Stimulated activated naive CD8-positive, alpha-beta T cell treated with anti-CD3 and anti-CD28 coated beads, Interleukin-15, Interleukin-2, amounts not matched to agents 100 U/mL and 50 U/mL, for 24 hours (primary cell): ENCODE measurements at places on chromosomes 6 and 20.

GRCh38 chr6:161128230-161128629 is 136.7 kb downstream of the MAP3K4 start:
- DNase-seq, result no peak

DNA sequence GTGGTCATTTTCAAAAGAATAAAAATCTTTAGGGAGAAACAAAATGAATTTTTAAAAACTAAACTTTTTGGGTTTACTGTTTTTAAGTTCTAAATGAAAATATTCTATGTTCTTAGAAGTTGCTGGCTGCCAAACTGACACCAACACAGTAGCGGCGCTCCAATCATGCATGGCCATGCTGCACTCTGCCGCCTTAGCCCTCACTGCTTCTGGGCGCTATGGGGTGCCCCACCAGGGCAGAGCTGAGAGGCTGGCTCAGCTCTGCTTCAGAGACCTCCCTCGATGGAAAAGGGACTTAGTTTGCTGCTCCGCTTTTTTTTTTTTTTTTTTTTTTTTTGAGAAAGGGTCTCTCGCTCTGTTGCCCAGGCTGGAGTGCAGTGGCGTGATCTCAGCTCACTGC is 20.9 kb downstream of the EZR start:
- no peak for DNase-seq

DNA sequence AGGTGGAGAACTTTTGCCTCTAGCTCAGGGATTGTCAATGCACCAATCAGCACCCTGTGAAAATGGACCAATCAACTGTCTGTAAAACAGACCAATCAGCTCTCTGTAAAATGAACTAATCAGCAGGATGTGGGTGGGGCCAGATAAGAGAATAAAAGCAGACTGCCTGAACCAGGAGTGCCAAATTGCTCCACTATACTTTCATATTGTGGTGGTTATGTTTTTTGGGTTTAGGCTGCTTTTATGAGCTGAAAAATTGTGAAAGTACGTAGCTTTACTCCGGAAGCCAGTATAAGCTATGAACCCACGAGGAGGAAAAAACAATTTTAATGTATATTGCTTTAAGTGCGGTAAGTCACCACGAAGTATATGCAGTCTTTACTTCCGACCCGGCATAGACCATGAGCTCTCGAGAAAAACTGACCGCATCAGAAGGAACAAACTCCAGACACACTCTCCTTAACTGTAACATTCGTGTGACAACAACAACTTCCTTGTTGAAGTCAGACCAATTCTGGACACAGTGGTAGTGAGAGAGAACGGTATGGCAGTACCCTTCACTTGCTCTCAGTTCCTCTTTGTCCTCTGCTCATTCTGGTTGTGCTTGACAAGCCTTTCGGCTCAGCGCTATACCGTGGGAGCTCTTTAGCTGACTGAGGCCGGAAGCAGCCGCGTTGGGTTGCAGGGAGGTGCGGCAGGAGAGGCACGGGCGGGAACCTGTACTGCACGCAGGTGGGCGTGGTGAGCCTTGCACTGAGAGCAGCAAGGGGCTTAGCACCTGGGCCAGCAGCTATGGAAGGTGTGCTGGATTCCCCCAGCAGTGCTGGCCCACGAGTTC is 81.9 kb upstream of the E2F3 start:
- DNase-seq, result peak; percentile 75

- DNase-seq, result peak; percentile 36
Observed at GRCh38 chr6:129500958-129501739, 208.8 kb downstream of the ARHGAP18 start.

GRCh38 chr6:150661216-150662007 is 61.7 kb downstream of the PLEKHG1 start:
- no peak for DNase-seq

- no peak for DNase-seq
Observed at GRCh38 chr6:52566853-52567279, 10.0 kb downstream of the TRAM2 start.

GRCh38 chr20:18662279-18663040 is 74.6 kb downstream of the DTD1 start:
- no peak for DNase-seq

- no peak for DNase-seq
Observed at GRCh38 chr6:31350196-31351032, 6.6 kb downstream of the HLA-B start.

DNA sequence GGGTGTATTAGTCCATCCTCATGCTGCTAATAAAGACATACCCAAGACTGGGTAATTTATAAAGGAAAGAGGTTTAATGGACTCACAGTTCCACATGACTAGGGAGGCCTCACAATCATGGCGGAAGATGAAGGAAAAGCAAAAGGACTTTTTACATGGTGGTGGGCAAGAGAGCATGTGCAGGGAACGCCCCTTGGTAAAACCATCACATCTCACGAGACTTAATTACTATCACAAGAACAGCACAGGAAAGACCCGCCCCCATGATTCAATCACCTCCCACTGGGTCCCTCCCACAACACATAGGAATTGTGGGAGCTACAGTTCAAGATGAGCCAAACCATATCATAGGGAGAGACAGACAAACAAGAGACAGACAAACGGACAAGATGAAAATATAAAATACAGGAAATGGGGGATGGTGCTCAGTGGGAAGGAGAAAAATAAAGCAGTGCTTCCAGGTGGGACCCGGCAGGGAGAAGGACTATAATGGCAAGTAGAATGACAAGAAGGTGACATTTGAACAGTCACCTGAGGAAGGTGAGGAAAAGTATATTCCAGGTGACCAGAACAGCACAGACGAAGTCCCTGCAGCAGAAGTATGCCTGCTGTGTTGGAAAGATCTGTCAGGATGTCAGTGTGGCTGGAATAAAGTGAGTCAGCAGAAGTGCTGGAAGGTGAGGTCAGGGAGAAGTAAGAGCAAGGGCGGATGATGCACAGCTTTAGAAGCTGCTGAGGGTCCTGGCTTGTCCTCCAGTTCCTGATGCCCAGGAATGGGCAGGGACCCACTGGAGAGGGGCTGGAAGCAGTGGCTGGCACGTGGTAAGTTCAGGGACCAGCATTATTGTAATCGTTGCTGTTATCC is 61.1 kb downstream of the SLC2A10 start:
- DNase-seq, result no peak

GRCh38 chr6:144311361-144311760 is 26.2 kb downstream of the UTRN start:
- DNase-seq, result no peak

DNA sequence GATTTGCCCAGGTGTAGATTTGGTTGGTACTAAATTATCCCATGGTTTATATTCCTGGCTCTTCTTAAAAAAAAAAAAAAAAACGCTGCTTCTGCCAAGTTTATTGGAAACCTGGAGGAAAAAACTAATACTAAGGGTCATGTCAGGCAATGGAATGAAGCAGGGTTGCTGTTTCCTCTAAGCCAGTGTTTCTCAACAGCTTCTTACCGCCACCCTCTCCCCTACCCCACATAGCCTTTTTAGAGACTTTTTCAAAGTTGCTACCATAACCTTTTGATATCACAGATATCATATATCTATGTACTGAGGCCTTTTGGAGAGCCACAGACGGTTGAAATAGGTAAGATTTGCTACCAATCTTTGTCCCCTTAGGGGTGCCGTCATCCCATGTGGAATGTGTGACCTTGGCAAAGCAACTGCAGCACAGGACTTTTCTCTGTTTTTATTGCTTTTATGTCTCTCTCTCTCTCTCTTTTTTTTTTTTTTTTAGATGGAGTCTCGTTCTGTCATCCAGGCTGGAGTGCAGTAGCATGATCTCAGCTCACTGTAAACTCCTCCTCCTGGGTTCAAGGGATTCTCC is 35.0 kb downstream of the SYTL3 start:
- no peak for DNase-seq

DNA sequence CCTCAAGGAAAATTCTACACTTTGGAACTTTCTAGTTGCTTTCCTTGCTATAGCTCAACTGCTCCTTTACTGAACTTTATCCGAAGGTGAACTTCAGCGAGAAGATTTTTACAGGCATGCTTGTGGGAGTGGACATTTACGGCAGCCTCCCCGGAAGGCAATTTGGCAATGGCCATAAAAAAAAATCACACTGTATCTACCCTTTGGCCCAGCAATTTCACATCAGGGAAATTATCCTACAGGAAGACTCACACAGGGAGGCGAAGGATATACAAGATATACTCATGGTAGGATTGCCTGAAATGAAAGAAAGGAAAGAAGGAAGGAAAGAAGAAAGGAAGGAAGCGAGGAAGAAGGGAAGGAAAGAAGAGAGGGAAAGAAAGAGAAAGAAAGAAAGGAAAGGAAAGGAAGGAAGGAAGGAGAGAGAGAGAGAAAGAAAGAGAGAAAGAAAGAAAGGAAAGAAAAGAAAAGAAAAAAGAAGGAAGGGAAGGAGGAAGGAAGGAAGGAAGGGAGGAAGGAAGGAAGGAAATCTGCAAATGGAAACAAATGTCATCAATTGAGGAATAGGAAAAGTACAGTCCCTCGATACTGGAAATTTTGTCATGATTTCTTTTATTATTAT is 25.7 kb downstream of the OVOL2 start:
- DNase-seq, result no peak
